HTR-8/SVneo (cell line): ENCODE measurements at places on chromosomes 7 and 10.

DNA sequence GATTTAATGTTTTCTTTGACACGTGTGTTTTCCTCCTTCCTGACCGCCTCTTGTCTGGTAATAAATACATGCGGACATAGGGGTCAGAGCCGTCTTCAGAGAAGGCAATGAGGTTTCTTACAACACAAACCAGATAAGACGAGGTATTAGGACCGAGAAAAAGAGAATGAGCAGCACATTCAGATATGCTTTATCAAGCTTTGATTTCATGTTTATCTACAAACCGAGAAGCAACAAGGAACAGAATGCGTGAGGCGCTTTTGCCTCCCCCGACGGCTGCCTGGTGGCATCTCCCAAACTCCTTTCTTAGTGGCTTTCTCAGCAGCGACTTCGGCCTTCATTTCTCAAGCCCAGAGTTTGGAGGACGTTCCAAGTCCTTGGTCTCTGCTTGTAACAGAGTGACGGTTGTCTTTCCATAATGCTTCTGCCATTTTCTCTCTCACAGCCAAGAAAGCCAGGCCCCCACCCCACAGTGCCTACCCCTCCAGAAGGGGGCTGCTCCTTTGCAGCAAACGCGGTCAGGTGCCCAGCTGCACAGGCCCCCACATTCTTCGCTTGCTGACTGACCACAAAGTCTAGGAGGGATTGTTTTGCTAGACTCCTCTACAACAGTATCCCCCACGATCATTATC is 32.6 kb upstream of the NCAPG2 start:
- no peak for DNase-seq

- DNase-seq: no peak
Measured at GRCh38 chr7:140061607-140061930, 1.2 kb downstream of the PARP12 start.

DNA sequence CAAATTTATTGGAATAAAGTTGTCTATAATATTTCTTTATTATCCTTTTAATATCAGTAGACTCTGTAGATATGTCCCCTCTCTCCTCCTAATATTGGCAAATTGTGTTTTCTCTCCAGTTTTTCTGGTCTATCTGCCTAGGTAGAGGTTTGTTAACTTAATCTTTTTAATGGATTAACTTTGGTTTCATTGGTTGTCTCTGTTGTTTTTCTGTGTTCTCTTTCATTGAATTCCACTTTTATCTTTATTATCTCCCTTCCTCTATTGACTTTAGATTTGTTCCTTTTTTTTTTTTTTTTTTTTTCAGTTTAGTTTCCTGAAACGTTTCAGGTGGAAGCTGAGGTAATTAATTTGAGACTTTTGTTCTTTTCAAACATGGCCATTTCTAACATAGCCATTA is 10.6 kb downstream of the PLEKHS1 start:
- DNase-seq: no peak

- DNase-seq: no peak
Measured at GRCh38 chr7:106068538-106068961, 43.6 kb downstream of the SYPL1 start.

DNA sequence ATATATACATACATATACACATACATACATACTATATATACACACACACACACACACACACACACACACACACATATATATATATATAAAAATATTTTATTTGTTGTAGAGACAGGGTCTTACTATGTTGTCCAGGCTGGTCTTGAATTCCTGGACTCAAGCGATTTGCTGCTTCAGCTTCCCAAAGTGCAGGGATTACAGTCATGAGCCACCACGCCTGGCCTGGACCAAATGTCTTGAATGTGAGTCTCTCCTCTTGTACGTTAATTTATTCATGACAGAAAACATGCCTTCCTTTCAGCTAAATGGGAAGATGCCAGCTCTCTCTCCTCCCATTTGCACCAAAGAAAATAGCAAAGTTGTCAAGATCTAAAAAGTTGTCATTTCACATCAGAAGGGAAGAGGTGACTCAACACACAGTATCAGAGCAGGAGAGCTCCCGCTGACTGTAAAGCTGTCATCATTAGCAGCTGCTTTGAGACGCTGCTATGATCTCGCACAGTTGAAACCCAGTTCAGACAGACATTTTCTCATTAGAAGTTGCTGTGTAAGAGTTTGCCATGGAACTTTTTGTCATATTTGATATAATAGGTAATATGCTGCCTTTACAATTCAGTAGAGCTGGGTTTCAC is 224.3 kb downstream of the SFMBT2 start:
- DNase-seq: no peak

DNA sequence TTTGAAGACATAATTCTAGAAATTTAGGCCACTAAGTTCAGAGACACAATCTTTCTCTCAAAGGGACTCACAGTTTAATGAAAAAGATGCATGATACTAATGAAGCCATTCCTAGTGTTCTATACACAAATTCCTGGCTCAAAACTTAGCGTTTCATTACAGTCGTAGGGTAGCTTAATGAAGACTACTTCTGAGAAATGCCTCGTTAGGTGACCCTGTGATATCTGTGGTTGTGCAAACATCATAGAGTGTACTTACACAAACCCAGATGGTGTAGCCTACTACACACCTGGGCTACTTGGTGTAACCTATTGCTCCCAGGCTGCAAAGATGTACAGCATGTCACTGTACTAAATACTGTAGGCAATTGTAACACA is 488 bp upstream of the CHCHD3 start:
- DNase-seq: no peak

GRCh38 chr10:72173262-72173618 is 42.6 kb upstream of the ANAPC16 start:
- DNase-seq: no peak

- DNase-seq: no peak
Measured at GRCh38 chr10:32650246-32650655, 204.3 kb downstream of the CCDC7 start.

GRCh38 chr10:69010151-69010640 is 21.6 kb downstream of the KIFBP start:
- no peak for DNase-seq

- no peak for DNase-seq
Measured at GRCh38 chr7:44914992-44915607, 29.8 kb upstream of the PURB start.

- DNase-seq: no peak
Measured at GRCh38 chr7:141685285-141686023, 16.5 kb downstream of the DENND11 start.

DNA sequence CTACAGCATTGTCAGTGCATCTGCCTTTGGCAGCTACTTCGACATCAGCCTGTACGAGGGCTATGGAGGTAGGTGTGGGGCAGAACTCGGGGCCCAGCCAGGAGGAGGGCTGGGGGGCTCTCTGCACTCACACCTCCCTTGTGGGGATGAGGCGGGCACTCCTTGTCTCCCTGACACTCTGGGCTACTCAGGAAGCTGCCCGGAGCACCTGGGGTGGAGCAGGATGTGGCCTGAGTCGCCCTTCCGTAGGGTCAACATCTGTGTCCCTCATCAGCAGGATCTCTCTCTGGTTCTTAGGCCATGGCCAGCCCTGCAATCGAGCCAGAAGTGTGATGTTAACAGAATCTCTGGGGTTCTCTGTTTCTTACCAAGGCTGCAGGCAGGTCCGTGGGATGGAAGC is 40.2 kb downstream of the C10orf105 start:
- no peak for DNase-seq

GRCh38 chr7:101882595-101883564 is 65.5 kb downstream of the CUX1 start:
- DNase-seq: peak; percentile 89

GRCh38 chr10:50421026-50421719 is 169.9 kb upstream of the ASAH2 start:
- peak; percentile 35 for DNase-seq

GRCh38 chr10:88923520-88923919 is 29.1 kb downstream of the ACTA2 start:
- no peak for DNase-seq

DNA sequence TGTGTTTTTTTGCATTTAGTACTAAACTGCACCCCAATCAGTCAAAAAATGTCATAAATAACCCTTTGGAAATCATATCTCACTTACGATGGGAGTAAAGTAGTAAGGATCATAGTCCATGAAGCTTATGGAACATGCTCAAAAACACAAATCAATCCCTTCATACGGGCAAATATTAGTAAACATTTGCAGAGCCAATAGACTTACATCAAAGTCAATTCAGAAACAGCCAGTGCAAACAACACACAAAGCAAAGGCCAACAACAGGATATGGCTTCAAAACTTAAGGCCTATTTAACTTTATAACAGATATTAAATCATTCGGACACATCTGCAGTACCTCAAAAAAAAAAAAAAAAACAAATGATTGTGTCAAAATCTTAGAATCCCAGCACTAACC is 32.1 kb downstream of the SGCE start:
- DNase-seq: no peak

DNA sequence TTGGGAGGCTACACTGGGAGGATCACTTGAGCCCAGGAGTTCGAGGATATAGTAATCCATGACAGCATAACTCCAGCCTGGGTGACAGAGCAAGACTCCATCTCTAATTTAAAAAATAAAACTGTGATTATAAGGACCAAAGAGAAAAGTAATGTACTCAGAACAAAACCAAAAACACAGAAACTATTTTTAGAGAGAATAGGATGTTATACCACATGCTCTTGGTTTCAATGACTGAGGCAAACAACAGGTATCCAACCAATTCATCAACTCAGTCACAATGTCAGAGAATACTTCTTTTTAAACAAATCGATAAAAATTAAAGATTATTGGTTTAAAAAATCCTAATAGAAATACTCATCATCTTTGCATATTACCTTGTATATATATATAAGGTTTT is 186.7 kb downstream of the TPK1 start:
- no peak for DNase-seq

DNA sequence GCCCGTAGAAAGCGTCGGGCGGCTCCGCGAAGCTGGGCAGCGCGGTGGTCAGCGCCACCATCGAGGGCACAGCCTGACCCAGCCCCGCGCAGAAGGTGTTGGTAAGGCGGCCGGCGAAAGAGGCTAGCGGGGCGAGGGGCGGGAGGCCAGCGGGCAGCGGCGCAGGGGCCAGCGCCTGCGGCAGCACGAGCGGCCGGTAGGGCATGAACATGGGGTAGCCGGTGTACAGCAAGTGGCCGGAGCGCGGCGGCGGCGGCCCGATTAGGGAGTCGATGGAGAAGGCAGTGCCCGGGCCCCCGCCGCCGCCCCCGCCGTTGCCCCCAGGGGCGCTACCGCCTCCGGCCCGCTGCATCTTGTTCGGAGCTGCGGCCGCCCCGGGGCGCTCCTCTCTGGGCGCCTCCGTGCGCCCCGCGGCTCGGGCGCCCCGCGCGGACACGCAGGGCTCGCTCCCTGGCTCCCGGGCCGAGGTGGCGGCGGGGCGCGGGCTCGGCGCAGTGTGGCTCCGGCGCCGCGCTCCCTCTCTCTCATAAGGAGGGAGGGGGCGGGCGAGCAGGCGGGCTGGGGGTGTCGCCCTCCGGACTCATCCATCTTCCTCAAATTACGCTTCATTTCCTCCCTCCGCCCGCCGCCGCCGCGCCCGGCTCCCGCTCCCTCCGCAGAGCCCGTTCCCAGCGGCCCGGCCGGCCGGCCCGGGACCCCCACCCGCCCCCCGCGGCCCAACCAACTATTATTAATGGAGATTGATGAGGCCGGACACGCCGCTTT is at the start of gene GBX1:
GBX1 (minus strand) TSS at position 498 of the 765 bp plus-strand sequence; CDS start at position 352, 146 bp downstream.
- peak; percentile 24 for DNase-seq

DNA sequence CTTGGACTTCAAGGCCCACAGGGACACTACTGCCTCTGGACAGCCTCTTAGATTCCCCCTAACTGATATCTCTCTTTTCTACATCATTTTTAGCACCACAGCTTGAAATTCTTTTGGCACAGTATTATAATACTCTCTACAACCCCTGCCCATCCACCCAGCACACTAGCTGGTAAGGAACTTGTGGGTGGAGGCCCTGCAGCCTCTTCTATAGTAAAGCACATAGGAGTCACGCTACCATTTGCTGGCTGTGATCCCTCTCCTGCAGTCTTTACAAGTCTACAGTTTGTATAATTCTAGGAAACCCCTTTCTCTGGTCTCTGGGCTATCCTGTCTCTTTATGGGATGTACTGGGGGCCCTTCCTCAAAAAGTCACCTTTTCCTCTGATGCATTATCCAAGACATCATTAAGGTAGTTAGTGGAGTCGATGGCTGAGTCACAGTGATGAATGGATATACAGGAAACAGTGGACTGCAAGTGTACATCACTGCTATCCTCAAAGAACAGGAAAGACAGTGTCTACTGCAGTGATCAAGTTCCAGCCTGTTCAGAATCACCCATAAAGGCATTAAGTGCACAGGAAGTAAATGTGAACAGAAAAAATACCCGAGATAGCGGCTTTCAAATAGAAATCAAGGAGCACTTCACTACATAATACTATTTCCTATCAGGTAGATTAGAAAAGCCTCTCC is 54.4 kb downstream of the STK17A start:
- DNase-seq: no peak

GRCh38 chr7:134220236-134220635 is 93.1 kb downstream of the LRGUK start:
- no peak for DNase-seq

- DNase-seq: no peak
Measured at GRCh38 chr7:5291301-5291700, 8.6 kb downstream of the SLC29A4 start.

- peak; percentile 27 for DNase-seq
Measured at GRCh38 chr10:63720072-63720537, 198.9 kb downstream of the REEP3 start.

DNA sequence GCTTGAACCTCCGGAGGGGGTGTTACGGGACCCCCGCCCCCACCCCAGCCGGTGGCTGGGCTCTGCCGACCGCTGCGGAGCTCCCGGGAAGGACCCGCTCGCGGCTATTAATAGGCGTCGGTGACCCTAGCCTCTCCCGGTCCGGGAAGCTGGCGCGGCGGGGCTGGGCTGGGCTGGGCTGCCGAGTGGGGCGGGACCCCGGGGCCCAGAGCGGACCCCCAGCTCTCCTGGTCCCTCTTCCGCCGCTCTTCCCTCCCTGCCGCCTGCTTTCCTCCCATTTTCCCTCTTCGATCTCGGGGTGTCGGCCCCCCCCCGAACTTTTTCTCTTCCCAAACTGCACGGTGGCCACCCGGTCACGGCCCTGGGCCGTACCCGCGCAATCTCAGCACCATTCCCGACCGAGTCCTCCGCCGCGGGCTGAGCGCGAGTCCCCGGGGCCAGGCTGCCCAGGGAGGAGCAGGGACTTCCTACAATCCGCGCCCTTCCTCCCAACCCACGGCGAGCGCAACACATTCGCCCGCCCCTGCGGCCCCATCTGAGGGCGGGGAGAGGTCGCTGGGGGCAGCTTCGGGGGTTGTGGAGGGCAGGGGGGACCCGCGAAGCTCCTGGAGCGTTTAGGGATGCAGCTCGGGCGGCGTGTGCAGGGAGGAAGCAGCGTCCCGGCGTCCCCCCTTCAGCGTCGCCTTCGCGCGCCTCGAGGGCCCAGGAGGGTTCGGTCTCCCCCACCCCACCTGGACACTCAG is 3.1 kb upstream of the ELFN1 start:
- DNase-seq: no peak

- DNase-seq: no peak
Measured at GRCh38 chr10:30959836-30960210, 71.8 kb downstream of the ZNF438 start.

GRCh38 chr7:4809666-4810065 is 34.2 kb downstream of the AP5Z1 start:
- no peak for DNase-seq
